Caudate nucleus (tissue), 63 donors: ENCODE measurements at places on chromosomes 16 and 17.

GRCh38 chr17:1724869-1725641, 551 bp downstream of the WDR81 start:
- DNase-seq, result no peak

DNA sequence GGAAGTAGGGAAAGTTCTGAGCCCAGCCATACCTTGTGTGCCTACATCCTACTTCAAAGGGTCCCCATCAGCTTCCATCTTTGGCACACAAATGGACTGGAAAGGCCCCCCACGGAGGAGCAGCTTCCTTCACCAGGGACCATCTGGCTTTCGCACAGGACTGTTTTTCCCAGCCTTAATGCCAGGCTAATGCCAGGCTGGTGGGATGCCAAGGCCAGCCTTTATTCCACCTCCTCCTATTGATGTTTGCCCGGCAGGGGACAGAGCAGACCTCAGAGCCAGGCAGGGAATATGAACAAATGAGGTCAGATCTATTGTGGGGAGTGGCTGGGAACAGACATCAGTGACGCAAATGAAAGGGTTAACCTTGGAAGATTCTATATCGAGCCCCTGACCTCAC, 5.7 kb downstream of the GPR179 start:
- DNase-seq, result no peak

DNA sequence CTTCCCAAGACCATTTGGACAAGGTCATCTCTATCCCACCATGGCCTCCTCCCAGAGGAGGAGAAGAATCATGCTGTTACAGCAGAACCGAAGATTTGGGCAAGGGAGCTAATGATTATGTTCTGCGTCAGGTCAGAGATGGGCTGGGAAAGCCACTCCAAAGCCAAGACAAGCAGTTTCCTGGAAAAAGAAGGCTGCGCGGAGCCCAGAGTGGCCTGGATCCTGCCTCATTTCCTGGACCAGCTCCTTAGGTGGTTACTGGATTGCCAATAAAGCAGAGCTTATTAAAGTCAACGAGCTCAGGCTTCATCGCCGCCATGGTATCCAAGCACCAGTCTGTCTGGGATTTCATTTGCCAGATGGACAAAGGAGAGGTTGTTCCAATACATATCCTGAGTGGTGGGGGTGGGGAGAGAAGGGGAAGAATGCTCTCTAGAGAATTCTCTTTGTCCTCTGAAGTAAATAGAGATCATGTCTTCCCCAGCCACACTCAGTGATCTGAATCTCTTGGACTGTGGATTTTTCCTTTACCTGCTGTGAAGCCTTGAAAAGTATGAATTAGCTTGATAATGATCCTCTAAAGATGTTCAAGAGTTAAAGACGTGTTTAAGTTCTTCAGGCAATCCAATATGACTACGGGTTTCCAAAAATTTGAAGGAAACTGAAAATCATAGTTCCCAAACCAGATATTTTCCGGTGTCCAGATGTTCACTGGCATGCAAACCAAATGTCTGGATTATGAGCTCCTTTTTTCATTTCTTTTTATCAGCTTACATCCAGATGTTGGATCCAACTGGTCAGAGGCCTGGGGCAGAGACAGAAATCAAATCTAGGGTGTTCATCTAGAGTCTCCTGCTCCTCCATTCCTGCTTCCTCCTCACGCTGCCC, 17.7 kb downstream of the PRAC1 start:
- DNase-seq, result no peak

GRCh38 chr16:12300490-12300889, 324.0 kb downstream of the SNX29 start:
- DNase-seq, result no peak

GRCh38 chr17:61065263-61065773, 334.3 kb upstream of the TBX2 start:
- DNase-seq, result no peak

DNA sequence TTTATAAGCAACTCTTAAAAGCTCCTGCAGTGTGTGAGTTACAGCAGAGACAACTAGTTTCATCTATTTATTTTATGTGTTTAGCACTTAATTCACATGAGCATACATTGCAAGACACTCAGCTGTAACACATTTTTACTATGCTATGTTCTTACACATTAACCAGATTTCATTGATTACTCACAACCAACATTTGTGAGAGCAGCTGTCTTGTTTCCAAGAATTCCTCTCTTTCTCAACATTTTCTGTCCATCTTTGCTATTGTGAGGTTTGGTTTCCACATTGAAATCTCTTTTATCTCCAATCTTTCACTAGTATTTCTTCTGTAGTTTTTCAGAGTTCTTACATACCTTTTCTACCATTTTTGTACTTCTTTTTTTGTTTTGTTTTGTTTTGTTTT, 51.2 kb downstream of the COPRS start:
- no peak for DNase-seq

GRCh38 chr17:68509141-68510057, 2.8 kb upstream of the PRKAR1A start:
- peak; percentile 24 for DNase-seq

DNA sequence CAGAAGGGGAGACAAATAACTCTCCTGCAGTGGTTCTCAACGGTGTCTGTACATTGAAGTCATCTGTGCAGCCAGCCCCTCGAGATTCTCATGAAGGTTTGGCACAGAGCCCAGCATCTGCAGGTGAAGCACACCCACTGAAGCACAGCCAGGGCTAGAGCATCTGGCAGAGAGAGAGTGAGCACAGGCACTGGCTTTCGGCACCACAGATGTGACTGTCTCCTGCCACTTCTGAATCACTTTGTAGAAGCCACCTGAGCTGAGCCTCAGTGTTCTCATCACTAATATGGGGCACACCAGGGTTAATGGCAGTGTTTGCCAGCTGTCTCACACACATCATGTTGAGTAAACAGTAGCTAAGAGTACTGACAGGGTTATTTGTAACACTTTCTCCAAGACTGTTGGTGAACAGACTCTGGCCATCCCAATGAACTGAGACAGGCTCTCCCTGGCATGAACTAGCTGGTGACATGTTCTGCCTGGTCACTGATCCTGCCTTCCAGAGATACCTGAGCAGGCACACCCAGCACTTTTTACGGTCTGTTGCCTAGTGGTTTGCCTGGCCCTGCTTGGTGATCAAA, 10.9 kb downstream of the HSPB9 start:
- no peak for DNase-seq

DNA sequence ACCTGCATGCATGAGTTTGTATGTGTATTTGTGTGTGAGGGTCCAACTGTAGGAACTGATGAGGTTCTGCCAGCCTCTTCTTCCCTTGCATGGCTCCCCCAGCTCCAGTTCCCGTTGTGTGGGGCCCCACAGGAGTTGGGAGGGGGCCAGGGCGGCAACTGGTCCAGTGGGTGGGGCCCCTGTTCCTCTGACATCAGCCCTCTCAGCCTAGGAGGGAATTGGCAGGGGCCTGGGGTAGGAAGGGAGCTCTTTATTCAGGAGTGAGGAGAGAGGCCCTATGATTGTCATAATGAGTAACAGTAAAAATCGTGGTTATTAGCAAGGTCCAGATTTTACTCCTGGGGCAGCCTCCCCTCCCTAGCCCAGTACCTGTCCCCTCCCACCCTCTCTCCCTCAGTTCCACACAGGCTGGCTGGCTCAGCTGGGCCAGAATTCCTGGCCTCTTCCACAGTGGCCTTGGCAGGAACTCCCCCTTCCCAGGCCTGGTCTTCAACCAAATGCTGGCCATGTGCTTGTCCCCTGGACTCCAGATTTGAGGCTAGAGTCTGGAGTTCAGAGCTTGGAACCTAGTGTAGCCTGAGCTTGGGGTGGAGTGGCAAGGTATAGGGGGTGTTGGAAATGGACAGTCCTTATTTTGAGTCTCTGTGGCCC, 18.9 kb downstream of the RARA start:
- no peak for DNase-seq

- DNase-seq, result peak; percentile 56
These were observed at the start of gene CCDC40 for GRCh38 chr17:80035937-80036714. Gene CCDC40 (plus strand): TSS chr17:80036642. CDS start chr17:80036663, 21 bp downstream.

GRCh38 chr16:11088831-11089230, 144.5 kb downstream of the CLEC16A start:
- DNase-seq, result no peak

GRCh38 chr17:76631821-76632565, 11.6 kb downstream of the ST6GALNAC1 start:
- DNase-seq, result no peak

DNA sequence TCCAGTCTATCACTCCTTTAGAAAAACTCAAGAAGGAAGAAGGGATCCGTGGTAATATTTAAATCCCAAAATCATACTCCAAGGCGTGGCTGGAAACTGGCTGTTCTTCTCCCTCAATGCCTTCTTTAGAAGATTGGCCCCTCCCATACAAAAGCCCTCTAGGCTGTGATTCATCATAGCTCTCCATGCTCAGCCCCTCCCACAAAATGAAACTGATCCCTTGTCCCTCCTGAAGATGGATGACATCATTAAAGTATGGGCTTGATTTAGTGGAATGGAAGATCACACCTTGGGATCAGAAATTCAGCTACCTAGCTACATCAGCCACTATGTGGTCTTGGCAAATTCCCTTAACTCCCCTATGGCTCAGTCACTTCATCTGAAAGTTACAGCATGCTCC, 4.1 kb downstream of the GRIN2A start:
- no peak for DNase-seq

DNA sequence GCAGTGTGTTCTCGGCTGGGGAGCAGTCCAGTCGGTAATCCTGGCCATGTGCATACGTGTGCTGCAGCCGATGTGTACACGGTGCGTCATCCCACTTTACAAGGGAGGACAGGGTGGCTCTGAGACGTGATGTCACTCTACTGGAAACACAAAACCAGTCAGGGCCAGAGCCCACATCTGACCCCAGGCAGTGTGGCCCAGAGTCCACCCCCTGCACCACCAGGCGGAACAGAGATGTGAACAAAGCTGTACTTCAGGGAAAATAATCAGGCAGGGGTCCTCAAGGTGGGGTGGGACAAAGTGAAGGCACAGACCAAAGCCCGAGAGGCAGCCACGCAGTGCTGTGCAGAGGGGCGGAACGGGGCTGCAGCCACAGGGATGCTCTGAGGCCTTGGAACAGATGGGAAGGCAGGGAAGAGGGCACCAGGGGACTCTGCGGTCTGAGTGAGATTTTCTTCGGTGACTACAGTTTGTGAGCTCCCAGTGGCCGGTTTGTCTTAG, 181.5 kb downstream of the ZNF423 start:
- DNase-seq, result no peak

DNA sequence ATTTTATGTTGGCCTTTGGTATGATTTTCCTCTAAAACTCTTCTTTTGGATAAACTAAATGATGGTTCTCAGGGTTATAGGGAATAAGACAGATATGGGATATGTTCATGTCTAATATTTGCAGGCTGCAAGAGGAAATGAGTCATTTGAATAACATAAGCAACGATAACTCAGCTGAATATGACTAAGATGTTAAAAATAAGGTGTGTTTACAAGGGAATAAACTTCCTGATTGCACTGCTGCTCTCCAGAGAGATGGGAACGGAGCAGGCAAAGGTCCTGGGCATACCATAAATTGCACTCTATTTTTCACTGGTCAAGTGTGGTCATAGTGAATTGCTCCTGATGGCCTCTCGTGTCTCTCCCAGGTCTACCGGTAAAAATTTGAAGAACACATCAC, 666.2 kb downstream of the TOX3 start:
- no peak for DNase-seq

GRCh38 chr16:20850981-20851380, 44.7 kb downstream of the REXO5 start:
- no peak for DNase-seq

DNA sequence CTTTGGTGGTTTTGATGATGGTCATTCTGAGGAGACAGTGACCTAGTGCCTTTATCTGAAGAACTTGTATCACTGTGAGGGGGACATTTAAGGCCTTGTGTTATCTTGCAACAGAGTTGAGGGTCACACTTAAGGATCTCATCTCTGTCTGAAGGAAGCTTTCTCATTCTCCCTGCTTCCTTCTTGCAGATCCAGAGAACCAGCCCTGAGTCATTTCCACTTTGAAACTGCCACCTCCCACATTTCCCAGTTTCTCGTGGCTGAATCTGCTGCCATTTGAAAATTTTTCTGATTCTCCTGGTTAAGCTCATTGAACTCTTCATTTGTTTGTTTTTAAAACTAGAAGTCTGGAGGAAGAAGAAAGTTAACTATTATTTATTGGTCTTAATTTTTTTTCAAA, 190.2 kb upstream of the CDH11 start:
- DNase-seq, result no peak

DNA sequence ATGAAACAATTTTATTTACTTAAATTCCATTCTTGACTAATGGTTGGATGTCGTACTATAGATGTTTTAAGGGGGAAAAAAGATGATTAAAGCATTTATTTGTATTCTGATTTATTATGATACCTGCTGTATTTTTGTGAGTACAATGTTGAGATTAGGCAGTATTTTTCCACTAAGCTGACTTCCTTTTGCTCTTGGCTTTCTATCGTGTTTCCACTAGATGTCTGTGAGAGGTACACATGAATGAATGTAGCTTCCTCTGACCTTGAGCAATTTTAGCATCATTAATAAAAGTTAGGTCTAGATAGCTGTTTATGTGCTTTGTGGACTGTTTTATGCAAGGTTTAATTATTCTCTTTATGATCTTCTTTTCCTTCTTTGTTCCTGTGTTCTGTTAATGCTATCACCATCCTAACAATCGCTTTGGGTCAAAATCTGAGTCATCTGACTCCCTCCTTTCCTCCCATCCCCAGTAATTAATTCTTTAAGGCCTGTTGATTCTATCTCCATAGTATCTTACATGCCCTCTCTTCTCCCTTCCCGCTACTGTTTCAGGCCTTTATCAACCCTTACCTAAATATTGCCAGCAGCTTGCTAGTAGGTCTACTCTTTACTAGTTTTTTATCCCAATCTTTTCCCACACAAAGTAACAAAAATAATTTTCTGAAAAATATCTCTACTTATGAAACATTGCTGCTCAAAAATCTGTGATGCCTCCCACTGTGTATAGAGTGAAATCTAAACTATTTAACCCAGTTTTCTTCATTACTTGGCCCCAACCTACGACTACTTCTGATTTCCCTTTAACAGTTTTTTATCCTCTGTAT, 76.0 kb downstream of the VMP1 start:
- no peak for DNase-seq

- no peak for DNase-seq
These were observed 20.1 kb downstream of the RAB40B start for GRCh38 chr17:82678265-82678891.

- no peak for DNase-seq
These were observed 204.2 kb upstream of the KCNJ16 start for GRCh38 chr17:69870751-69871199.

DNA sequence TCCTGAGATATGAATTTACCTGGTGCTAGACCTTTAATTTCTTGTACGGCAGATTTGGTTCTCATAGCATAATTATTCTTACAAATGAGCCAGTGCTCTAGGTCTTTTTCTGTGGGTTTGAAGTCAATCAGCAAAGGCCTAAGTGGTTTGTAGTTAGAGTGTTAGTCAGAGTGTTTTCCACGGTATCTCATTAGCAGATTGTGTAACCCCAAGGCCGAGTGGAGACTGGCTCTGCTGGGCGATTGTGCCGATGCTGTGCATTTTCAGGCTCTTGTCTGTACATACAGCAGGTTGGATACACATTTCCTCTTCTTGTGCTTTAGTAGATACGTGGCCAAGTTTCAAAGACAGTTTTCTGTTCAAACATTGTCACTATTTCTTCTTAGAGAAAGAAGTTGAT, 78.6 kb upstream of the CA10 start:
- DNase-seq, result no peak
